ENCODE measurements at places on chromosomes 7 and 10.

DNA sequence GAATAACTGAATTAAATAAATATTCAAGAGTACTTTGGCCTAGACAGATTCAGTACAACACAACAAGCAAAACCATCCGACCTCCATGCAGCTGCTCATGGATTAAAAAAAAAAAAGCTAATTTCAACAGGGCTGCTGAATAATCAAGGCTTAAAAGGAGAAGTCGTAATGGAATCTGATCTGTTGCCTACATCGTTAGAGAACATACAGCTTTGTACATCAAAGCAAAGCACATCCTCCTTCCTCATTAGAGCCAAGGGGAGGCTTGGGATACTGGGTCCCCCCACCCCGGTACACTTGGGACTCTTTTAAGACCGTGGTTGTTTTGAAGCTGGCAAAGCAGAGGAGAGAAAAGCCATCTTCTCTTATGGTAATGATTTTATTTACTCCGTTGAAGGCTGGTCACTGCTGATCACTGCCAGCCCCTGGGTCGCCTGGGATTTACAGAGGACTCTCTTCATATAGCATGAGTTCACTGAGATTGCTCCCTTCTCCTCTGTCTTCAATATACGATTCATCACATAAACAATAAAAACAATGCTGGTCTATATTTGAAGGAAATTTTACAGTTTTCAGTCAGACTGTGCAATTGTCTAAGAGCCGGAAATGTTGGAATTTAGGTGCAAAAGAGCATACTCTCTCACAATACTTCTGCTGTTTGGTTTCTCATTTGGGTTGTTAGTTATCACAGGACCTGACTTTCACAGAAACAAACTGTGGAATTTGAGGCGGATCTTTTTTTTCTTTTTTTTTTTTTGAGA lies 148.8 kb downstream of the FAM107B start:
- DNase-seq, result no peak

DNA sequence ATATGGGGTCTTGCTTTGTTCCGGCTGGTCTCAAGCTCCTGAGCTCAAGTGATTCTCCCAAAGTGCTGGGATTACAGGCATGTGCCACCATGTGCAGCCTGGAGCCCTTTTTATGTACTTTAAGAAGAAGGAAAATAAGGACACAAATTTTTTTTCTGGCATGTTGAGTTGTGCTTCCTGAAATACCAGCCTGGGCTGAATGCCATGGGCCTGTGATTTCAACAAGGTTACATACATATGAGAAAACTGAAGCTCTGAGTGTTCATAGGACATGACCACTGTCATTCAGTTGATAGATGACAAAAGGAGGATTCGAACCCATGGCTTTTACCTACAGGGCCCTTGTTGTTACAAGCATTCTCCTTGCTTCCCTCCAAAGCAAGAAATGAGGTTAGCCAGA lies 36.1 kb downstream of the ST8SIA6 start:
- DNase-seq, result no peak

- DNase-seq, result no peak
Observed at GRCh38 chr7:90250601-90251303, 5.8 kb downstream of the CFAP69 start.

- no peak for DNase-seq
Observed at GRCh38 chr10:48714088-48714487, 29.4 kb downstream of the WDFY4 start.

DNA sequence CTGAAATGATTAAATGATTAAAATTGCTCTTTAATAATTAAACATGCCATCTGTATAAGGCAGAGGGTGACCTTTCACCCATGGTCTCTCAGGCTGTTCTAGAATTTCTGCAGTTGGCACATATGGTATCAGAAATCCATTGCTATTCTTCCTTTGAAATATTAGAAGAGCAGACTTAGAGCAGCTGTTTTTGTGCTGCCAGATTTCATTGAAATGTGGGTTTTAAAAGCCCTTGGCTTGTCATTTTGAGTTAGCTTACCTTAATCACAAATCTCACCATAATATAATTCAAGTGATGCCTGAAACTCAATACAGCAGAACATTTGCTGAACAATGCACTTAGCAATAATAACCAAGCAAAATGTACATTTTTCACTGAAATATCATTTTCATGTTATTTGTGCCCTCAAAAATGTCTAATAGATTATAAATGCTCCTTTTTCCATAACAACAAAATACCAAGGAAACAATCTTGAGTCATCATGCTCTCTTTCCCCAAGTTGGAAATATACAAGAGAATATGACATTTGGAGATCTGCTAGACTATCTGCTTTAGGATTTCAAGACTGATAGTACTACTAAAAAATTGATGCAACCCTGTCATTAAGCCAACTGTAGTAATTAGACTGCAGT lies 16.1 kb upstream of the PTTG1IP2 start:
- no peak for DNase-seq

DNA sequence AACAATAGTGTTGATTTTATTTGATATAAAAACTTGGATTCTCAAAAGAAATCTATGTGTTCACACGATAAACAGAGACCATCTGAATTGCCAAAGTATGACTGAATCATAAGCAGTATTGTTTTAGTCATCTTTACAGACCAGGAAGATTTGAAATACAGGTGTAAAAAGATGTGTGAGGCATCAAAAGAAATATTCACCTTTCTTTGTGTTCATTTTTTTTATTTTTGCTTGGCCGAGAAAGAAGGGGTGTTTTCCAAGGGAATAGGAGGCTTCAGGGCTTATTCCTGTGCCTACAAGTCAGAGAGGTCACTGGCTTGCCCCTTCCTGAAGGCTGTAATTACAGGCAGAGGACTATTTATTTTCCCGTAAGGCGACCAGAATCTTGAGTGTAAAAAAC lies 37.3 kb downstream of the MET start:
- no peak for DNase-seq

DNA sequence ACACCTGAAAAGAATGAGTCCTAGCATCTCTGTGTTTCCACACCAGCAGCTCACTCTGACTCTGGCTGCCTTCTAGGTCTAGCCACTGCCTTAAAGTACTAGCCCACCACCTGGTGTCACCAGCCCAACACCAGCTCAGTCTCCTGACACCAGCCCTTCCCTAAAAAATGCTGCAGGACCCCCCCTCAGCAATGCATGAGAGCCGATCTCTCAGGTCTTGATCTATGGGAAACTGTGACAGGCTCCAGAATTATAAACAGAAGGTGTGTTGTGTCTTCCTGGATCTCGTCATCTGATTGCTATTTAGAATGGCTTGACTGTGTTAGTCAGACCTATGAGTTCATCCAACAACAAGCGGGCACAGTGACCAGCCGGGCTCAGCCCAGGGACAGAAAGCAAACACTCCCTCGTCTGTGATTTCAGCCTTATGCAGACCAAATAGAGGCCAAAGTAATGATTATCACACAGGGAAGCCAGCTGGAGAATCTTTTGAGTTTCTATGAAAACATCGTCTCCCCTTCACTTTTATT lies 66.6 kb downstream of the CUBN start:
- DNase-seq, result no peak

- DNase-seq, result no peak
Observed at GRCh38 chr7:7426676-7427075, 109.0 kb downstream of the COL28A1 start.
